ENCODE measurements at places on chromosomes 7 and 10.

- DNase-seq, result no peak
Measured at GRCh38 chr7:101557421-101557820, 71.7 kb downstream of the MYL10 start.

DNA sequence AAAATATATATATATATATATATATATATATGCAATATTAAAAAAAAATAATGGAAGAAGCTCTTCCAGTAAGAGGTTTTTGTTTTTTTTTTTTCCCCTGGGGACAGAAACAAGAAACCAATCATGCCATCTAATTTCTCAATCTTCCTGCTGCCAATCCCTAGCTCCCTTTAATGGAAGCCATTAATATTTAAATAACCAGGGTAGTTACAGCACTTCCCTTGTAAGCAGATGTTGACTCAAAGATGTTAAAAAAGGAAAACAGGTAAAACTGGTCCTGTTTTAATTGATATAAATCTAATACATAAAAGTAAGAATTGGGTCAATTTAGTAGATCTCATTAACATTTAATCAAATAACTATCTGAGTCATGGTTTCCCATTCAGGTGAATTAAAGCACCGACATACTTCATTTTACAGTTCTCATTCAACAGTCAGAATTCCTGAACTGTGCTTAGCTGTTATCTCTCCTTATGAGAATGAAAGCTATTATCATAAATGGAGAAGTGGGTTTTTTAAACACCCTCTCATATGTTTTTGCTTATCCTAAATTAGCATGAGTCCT, 22.6 kb downstream of the CPVL start:
- DNase-seq, result no peak

DNA sequence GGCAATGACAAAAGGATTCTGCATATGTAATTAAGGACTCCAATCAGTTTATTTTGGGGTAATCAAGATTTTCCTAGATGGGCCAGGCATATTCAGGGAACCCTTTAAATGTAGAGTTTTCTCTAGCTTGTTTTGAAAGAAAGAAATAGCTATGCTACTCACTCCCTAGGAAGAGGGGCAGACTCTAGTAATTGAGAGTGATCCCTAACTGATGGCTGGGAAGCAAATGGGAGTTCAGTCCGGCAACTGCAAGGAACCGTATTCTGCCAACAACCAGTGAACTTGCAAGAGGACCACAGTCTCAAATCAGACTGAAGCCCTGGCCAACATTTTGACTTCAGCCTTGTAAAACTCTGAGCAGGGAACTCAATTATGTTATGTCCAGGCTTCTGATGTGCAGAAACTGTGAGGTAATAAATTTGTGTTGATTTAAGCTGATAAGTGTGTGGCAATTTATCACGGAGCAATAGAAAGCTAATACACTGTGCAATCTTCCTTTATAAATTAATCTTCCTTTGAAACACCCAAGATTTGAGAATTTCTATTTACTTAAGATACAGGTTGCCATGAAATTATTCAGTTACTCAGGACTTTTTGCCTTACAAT, 14.0 kb downstream of the AOAH start:
- no peak for DNase-seq

DNA sequence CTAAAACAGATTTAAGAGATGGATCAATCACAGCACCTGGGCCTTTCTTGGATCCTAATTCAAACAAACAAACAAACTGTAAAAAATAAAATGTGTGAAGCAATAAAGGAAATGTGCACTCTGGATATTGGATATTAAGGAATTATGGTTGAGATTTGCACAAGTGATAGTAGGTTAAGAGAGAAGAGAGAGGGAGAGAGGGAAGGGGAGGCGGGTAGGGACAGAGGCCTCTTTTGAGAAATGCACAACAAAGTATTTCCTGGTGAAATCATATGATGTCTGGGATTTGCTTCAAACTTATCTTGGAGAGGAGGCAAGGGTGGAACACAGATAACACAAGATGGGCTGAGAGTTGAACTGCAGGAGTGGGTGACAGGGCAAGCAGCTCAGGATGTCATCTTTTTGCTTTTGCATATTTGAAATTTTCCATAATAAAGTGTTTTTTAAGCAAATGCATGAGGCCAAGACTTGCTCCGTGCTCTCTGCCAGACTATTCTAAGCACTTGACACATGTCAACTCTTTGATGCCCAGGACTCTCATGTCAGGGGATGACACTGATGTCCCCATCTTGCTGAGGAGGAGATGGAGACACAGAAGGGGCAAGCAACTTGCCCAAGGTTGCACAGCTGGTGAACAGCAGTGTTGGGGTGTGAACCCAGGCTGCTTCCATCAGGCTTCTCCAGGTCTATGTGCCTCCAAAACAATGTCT, 9.1 kb upstream of the AEBP1 start:
- DNase-seq, result no peak

- DNase-seq, result no peak
Measured at GRCh38 chr7:46755120-46756034, 826.5 kb downstream of the TNS3 start.

Data from AG20443 (cell line).